ENCODE measurements at places on chromosomes 4 and X.

GRCh38 chrX:10164879-10165278 is 8.1 kb downstream of the CLCN4 start:
- no peak for DNase-seq

DNA sequence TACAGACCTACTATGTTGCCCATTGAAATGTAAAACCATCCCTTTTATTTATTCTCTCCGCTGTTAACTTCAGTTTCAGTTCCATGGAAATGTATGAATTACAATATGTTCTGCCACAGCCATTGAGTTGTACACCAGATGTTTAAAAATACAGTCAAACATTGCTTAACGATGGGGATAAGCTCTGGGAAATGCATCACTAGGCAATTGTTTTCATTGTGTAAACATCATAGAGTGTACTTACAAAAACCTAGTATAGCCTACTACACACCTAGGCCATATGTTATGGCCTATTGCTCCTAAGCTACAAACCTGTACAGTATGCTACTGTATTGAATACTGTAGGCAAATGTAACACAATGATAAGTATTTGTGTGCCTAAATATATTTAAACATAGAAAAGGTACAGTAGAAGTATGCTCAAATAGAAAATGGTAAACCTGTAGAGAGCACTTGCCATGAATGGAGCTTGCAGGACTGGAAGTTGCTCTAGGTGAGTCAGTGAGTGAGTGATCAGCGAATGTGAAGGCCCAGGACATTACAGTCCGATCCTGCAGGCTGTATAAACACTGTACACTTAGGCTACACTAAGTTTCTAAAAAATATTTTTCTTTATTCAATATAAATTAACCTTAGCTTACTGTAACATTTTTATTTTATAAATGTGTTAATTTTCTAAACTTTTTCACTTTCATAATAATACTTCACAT is 2.7 kb upstream of the PF4V1 start:
- DNase-seq = no peak

DNA sequence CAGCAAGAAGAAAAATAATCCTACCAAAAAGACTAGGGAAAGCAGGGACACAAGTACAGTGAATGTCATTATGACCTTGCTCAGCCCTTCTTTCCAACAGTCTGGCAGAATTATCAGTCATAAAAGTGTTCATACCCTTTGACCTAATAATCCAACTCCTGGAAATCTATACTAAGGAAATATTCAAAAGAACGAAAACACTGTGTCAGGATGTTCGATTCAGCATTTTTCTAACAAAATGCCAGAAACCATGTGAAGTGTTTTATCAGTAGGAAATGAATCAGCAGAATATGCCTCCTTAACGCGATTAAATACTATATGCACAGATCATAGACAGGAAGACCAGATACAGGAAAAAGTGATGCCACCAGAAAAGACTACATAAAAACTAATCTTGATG is 16.2 kb upstream of the S100G start:
- no peak for DNase-seq

- DNase-seq = no peak
Observed at GRCh38 chr4:158810487-158811215, 41.8 kb downstream of the FNIP2 start.

DNA sequence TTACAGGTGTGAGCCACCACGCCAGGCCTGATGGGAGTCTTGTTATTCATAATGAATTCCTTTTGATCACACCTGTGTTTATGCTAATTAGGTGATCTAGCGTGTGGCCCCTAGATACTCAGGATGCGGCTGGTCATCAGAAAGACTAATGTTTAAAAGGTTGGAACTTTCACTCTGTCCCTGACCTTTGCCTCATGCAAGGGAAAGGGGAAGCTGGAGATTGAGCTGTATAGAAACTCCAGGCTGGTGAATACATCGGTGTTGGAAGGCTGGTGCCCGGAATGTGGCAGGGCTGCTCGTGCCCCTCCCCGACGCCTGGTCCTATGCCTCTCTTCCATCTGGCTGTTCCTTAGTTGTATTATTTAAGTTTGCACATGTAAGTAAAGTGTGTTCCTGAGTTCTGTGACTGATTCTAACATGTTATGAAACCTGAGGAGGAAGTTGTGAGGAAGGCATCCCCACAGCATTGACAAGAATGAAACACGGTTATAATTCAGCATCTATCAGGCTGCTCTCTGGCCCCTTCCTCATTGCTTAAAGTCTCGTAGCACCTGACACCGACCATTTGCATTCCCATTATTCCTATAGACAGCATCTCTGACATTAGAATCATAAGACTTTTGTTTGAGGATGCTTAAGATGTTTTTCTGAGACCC is 28.9 kb downstream of the CASP3 start:
- DNase-seq = no peak

- DNase-seq = no peak
Observed at GRCh38 chrX:18755651-18756050, 48.2 kb downstream of the PPEF1 start.

DNA sequence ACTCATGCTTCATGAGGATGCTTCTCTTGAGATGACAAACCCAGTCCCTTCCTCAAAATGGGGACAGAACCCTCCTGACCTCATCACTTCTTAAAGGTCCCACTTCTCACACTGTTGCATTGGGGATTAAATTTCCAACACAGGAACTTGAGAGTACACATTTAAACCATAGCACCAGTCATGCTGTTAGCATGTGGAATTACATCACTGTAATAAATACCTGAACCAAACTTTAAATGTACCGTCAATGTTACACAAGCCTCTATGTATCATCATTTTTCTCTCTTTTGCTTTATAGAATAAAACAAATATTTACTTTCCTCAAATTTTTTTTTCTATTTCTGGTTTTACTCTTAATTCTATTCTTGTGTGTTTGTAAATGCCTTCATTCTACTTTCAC is 448.2 kb downstream of the CCSER1 start:
- no peak for DNase-seq

- no peak for DNase-seq
Observed at GRCh38 chr4:184250795-184251669, 33.4 kb upstream of the ENPP6 start.

DNA sequence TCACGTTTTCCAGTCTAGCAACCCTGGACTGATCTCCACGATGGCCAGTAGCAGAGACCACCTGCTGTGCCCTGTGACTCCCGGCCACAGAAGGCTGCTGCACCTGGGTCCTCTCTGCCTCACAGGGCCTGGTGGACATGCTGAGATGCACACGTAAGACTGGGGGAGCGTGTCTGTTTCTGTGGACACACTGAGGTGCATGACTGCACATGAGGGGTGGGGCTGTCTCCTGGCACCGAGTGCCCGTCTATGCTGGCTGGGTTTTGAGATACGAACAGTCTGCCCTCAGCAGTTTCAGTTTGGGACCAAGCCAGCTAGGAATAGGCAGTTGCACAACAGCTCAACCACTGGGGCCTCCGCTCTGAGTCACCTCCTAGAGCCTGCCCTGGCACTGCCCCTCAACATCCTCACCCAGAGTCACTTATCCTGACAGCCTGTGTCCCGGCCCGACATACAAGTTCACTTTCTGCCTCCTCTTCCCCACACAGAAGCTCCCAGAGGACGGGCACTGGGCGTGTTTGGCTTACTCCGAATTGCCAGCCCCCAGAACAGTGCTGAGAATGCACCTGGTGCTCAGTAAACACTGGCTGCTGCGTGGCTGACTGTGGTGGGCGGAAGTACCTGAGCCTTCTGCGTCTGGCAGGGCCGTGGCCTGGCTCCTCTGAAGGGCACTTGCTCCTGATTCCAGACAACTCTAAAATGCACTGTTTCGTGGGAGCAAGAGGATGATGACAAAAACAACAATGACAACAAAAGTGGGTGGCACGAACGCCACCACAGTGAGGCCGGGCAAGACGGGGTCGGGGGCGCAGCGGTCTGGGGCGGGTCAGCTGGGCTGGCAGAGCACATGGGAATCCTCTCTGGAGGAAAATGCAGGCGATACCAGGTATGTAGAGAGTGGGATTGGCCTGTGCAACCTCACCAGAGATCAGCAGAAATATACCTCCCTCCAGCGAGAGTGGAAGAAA is 30.9 kb downstream of the RNF212 start:
- no peak for DNase-seq

- no peak for DNase-seq
Observed at GRCh38 chr4:185502386-185502785, 30.9 kb upstream of the CCDC110 start.

DNA sequence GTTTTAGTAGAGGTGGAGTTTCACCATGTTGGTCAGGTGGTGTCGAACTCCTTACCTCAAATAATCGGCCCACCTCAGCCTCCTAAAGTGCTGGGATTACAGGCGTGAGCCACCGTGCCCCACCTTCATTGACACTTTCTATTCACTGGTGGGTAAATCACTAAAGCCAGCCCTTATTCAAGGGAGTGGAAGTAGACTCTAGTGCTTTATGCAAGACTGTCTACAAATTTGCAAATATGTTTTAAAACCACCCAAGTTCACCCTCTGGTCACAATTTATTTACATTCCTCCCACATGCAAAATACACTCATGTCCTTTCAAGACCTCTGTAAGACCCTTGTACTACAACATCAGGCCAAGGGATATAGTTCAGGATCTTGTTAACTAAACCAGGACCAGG is 45.0 kb downstream of the SLC34A2 start:
- no peak for DNase-seq

DNA sequence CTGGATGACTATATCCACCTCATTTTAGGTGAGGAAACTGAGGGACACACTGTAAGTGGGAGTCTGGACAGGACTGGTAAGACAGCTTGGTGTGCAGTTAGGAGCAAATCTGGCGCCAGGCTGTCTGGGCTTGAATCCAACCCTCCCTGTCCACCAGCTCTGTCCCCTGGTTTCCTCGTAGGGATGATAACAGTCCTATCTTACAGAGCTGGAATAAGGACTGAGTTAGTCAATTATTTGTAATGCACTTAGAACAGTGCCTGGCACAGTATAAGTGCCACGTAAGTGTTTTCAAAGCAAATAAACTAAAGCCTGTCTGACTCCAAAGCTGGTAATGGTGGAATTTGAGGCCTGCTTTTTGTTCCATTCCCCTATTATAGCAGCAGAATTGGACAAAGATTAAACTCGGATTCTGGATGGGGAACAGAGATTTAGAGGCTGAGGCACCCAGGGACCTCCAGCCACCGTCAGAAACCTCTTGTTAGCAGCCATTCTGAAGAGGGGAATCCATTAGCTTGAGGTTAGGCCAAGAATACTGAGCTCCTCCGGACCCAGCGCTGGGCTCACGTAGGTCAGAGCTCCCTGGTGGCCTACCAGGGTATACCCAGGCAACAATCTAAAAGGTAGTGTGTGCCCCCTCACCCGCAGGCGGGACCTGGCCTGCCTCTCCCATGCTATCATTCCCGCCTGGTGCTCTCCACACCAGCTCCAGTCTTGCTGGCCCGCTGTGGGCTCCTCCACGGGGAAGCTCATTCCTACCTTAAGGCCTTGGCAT is 102.1 kb downstream of the UCHL1 start:
- DNase-seq = no peak

DNA sequence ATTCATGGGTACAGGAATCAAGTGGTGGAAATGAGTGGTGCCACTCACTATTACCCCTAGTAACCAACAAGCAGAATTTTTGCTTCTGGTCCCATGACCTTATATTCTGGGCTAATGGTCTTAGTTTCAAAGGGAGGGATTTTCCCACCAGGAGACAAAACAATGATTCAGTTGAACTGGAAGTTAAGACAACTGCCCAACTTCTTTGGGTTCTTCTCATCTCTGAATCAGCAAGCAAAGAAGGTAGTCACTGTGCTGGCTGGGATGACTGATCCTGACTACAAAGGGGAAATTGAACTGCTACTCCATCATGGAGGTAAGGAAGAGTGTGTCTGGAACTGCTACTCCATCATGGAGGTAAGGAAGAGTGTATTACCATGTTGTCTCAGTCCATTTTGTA is 87.2 kb downstream of the IL13RA2 start:
- no peak for DNase-seq

- DNase-seq = no peak
Observed at GRCh38 chrX:120262859-120263708, 12.5 kb downstream of the ZBTB33 start.

DNA sequence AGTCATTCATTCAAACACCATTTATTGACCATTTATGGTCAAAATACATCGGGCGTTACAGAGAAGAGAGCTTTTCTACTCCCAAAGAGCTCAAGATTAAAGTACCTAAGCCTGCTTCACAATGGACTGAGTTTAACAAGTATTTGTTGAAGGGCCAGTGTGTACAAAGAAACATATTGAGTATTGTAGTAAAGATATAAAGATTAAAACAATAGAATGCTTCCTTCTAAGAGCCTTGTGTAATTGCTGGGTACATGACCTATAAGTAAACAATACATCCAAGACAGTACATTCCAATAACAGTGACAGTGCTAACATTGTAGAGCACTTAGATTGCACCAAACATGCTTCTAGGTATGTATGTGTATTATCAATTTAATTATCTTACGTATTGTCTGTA is 695.5 kb downstream of the PCDH7 start:
- DNase-seq = no peak

DNA sequence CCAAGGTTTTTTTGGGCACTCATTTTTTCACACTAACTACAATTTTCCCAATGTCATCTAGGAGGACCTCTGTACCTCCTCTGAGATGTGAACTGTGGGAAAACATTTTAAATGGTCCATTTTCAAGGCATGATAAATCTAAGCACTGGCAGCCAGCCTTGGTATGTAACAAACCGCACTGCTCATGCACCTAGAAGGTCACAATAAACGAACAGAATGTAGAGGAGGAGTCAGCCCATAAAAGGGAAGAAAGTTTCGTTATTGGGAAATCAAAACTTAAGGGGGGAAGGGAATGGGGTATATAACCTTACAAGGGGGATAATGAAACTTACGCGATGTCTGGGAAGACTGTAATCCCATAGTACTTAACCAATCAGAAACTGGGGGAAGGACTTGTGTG is 16.4 kb downstream of the COX18 start:
- no peak for DNase-seq

- no peak for DNase-seq
Observed at GRCh38 chr4:33924239-33924638, 2320.1 kb downstream of the ARAP2 start.

- no peak for DNase-seq
Observed at GRCh38 chrX:21155916-21156315, 218.3 kb upstream of the CNKSR2 start.

DNA sequence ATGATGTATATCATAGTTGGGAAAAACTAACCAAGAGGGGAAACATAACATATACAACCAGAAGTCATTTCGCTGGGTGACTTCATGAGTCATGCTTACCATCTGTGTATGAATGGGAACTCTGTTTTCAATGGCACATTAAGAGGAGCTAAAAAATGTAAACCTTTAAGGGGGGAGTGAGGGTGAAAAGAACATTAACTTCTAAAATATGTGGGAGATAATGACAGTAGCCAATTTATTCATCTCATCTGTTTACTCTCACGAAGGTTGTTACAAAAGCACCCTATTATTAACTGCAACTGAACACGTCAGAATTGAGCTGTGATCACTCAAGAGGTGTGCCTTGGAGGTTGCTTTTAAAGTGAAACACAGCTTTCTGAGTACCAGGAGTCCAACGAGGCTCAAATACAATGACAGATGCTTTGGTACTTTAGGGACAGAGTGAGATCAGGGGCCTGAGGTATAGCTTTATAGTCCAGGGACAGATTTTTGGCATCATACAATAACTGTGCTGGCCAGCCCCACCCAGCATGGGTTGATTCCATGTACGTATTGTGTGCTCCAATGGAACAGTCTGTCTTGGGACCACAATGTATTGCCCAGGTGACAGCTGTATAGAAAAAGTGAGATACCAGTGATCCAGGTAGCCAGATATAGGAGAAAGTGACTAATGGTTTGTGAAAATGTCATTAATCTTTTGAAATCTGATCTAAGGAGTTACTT is 107.3 kb downstream of the AMMECR1 start:
- no peak for DNase-seq

- no peak for DNase-seq
Observed at GRCh38 chr4:40842725-40843423, 93.1 kb downstream of the NSUN7 start.

GRCh38 chr4:74764119-74764518 is 30.2 kb downstream of the BTC start:
- no peak for DNase-seq
